ENCODE measurements at places on chromosomes 4 and X.

DNA sequence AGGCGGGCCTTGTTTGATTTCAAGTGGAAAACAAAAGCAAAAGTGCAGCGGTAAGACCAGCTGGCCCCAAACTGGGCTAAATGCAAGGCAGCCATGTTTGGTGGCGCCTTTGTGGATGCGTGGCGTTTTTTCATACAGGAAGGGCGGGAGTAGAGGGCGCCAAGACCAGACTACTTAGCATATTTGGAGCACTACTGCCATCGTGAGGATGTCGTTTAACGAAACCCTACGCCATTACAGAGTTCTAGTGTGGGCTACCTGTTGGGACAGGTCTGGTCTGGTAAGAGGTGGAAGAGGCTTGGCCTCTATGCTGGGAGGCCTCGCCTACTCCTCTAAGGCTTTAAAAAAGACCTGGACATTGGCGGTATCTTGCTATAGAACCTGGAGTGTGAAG, 230.7 kb upstream of the STK26 start:
- DNase-seq = no peak

DNA sequence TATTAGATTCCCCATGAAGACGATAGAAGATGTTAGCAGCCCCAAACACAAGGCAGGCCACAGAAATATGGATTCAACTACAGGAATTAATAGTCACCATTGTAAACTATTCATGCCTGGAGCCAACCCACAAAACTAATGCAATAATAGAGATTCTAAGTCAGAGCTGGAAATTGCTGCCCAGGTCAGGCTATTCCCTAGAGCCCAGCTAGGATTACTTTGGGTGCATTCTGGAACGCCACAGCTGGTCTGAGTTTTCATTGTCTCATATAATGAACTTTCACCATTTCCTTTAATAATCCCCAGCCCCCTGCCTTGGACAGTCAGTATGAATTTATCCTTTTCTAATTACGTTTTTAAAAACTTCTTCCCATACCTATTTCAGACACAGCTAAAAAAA, 252.6 kb downstream of the PAPSS1 start:
- no peak for DNase-seq

- DNase-seq = no peak
Measured at GRCh38 chrX:39941332-39941920, 156.3 kb downstream of the BCOR start.

GRCh38 chrX:51148848-51149247, 183.8 kb upstream of the NUDT10 start:
- DNase-seq = no peak

DNA sequence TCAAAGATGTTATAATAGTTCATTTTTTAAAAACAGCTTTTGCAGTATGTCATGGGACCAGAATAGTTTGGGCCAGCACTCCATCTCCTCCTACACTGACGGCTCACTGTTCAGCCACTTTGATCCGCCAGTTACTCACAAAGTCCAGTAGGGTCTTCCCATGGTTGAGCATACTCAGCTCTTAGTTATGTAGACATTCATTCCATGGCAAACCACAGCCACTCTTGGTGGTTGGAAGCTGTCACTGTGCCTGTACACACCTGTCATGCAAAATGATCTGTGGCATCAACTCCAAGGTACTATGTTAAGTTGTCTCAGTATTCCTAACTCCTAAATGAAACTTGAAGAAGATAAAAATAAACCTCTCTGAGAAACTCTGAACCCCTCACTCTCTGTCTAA, 127.2 kb downstream of the NR3C2 start:
- no peak for DNase-seq

Data from activated CD4-positive, alpha-beta T cell treated with anti-CD3 and anti-CD28 coated beads, Interleukin-2, amount 10 ng/mL, durations not matched to agents 7 days and 5 days (primary cell).